ENCODE measurements at places on chromosomes 16 and 17.

DNA sequence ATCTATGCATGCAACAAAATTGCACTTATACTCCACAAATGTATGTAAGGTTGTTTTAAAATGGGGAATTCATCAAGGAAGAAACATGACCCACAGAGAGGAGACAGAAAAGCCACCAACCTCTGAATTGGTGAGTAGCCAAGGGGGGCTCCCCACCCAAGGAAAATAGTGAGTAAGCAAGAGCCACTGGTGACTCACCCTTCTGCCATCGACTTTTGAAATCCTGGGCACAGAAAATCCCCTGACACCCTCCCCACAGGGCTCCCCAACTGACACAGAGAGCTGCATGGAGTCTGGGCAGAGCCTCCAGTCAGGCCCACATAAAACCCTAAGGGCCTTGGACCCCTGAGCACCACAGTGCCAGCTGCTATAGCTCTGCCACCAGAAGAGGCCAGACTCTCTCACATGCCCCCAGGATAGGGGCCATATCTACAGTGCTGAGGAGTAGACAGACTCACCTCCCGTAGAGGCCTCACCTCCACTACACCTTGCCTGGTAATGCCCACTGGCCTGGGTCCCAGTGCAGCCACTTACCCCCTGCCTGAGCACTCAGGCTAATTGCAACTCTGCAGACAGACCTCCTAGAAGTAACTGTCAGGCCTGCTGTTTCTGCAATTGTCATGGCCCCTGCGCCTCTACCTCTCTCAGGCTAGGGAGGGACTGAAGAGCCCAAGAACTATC is 244.7 kb upstream of the WSB1 start:
- no peak for DNase-seq

DNA sequence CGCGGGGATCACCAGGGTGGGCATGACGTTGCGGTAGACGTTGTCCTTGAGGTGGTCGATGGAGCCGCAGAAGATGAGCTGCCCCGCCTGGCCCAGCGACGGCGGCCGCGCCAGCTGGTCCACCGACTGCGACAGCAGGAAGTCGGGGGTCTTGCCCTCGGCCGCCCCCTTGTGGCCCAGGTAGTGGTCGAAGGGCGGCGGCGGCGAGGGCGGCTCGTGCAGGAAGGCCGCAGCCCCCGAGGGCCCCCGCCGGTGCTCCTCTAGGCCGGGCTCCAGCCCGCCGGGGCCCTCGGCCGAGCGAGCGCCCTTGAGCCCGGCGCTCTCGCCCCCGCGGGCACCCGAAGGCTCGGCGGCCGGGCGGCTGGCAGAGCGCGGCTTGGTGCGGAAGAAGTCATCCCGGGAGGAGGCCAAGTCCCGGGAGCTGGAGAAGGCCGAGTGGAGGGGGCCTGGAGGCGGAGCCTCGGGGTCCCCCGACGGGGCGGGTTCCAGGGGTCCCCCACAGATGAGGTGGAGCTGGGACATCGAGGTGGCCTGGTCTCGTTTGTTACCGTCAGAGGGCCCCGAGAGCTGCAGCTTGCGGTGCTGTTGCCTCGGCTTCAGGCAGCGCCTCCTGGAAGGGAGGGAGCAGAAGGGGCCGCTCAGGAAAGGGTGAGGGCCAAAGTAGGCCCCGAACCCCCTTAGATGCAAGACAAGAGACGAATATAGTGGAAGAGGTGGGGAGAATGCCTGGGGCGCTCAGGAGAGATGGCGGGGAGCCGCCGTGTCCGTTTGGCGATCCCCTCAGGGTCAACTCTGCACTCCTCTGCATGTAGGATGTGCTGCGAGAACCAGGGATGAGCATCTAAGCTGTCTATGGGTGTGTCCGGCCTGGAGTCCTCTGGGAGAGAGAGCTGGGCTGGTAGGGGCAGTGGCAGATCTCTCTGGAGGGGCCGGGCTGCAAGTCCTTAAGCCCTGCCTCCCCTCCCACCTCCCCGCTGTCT is 8.8 kb downstream of the FAM171A2 start:
- DNase-seq, result no peak

DNA sequence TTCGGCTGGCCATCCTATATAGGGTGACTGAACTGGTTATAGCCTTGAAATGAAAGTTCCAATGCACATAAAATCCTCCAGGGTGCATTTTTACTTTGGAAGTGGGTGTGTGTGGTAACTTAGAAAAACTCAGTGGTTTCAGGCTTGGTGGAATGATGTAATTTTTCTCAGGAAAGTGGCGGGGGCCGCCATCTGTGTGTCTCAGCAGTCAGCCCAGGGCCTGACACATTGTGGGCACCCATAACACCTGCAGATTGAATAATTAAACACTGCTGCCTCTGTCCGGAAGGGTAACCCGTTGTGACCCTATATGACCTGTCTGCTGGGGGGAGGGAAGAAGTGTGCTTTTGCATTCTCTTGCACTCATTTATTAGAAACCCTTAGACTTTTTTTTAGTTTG is 2.2 kb upstream of the PDP2 start:
- no peak for DNase-seq

DNA sequence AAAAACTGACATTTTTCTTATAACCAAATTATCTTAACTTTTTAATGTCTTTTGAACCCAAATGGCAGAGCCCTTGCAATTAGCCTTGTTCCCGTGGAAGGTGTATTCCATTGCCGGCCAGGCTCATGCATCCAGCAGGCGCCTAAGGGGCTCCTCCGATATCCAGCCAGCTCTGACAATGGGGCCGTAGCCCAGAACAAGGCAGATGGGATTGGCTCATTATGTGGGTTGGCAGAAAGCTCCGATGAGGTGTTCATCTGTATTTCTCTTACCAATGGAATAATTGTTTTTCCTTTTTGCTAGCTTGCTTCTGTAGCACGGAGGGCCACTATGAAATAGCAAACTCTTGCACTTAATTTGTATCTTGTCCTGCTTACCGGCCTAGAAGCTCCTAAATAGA is 208.2 kb upstream of the CHMP6 start:
- DNase-seq, result peak; percentile 66

DNA sequence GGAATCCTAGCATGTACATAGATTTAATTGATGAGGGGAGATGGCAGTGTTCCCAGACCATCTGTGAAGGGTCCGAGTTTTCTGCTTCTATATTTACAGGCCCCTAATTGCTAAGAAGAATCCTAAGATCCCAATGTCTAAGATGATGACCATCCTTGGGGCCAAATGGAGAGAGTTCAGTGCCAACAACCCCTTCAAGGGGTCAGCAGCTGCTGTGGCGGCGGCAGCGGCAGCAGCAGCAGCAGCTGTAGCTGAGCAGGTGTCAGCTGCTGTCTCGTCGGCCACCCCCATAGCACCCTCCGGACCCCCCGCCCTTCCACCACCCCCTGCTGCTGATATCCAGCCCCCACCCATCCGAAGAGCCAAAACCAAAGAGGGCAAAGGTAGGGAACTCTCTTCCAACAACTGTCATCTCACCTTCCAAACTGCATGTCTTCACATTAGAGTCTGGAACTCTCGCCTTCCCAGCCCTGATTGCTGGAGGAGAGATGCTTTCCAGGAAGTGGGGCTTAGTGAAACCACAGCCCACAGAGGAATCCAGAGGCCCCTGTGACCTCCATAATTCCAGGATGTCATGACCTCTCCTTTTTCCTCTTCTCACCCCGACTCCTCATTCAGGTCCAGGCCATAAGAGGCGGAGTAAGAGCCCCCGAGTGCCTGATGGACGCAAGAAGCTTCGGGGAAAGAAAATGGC is 4.7 kb downstream of the CHD3 start:
- DNase-seq, result no peak

GRCh38 chr17:39225308-39225958 is at the start of gene STAC2:
TSS of gene STAC2 (minus strand) at chr17:39225945. CDS start at chr17:39225502, 443 bp downstream.
- DNase-seq, result no peak

DNA sequence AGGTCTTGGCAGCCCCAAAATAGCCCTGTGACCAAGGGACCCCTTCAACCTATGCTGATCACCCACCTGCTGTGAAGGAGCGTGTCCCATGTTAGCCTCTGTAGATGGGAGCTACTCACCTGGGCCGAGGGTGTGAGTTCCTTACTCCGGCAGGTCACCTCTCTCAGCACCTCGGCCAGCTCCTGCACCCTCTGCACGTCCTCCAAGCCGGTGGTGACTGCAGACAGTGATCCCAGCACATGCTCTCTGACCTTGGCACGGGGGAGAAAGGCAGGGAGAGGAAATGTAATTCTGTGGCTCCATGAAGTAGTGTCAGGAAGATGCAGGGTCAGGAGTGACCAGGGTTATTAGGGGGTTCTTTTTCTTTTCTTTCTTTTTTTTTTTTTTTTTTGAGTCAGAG is 67.7 kb upstream of the BCO1 start:
- no peak for DNase-seq

DNA sequence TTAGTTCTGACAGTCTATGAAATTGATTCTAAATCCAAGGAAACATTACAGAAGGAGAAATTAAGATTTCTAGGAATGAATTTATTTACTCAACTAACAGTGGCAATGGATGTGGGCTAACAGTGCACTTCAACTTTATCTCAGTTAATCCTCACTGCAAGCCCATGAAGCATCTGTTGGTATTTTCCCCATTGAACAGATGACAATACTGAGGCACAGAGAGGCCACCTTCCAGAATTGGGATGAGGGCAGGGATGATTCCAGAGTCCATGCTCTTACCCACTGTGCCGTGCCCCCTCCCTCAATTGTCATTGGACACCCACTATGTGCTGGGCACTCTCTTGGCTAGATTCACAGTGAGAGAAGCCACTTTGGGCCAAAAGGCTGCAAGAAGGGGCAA is 89.0 kb downstream of the XYLT1 start:
- no peak for DNase-seq

- no peak for DNase-seq
Measured at GRCh38 chr16:73724503-73724902, 572.1 kb upstream of the PSMD7 start.

DNA sequence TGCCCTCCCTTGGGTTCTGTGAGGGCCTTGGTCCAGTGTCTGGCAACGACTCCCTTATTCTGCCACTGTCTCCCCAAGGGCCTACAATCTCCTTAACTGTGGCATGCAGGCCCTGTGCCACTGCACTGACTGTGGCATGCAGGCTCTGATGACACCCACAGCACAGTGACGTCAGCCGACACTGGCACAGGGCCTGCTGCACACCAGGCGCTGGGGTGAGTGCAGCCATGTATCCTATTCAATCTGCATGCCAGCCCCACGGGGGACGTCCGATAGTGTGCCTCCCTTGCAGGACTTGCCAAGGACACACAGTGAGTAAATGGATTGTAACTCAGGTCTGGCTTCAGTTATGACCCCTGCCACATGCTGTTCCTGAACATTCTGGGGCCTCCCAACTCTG is 39.8 kb upstream of the RASD1 start:
- DNase-seq, result no peak

DNA sequence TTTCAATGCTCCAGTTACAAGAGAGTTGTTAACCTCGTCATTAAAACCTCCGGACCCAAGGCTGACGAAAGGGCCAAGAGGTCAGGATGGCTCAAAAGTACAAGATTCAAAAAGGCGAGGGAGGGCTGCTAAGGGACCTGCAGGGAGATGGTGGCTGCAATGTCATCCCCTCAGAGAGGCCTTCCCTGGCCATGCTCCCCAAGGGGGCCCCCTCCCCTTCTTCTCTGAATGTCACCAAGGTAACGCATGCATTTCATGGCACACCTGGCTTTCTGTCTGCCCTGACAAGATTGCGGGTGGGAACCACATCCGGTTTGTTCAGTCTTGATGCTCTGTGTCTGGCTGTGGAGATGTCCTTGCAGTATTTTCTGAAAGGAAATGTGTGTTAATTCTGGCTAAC is 89.9 kb downstream of the C16orf78 start:
- DNase-seq, result no peak

DNA sequence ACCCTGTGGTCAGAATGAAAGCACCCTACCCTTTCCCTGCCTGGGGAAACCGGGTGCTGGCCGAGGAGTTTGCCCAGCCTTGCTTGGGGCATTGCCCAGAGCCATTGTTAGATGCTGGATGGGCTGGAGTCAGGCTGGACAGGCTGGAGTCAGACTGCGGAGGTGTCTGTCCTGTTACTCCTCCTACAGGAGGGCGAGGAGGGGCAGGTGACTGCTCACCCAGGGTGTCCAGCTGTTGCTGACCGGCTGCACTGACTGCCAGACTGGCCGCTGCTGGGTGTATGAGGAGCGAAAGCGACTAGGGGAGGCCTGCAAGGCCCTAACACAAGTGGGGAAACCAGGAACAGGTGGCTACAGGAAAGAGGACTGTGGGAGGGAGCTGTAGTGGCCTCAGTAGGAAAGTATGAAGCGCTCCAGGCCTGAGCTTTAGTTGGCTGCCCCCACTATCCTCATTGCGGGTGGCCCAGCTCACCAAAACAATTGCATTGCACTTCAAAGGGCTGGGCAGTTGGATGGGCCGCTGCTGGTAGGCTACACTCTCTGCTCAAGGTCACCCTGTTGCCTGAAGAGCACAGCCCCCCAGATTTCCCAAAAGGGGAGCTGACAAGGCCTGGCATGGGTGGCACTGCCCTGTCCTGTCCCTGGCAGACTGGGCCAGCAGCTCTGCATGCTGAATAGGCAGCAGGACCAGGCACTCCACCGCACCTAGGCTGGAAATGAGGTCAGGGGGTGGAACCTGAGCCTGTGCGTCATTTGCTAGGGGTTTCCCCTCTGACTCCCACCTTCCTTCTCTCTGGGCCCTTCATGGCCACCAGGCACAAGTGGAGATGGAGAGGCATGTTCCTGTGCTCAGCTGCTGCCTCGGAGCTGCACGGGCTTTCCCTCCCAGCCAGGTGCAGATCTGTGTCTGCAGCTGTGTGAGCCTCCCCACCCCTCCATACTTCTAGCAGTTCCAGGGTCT is 18.4 kb downstream of the LDHD start:
- DNase-seq, result no peak

- no peak for DNase-seq
Measured at GRCh38 chr16:19898924-19899604, 14.4 kb upstream of the GPRC5B start.

DNA sequence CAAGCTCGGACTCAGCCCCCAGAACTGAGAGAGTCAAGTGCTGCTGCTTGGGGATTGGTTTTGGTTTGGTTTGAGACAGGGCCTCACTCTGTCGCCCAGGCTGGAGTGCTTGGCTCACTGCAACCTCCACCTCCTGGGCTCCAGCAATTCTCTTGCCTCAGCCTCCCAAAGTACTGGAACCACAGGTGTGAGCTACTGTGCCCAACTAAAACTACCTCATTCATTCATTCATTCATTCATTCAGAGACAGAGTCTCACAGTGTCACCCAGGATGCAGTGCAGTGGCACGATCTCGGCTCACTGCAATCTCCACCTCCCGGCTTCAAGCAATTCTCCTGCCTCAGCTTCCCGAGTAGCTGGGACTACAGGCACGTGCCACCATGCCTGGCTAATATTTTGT is 24.7 kb downstream of the UNKL start:
- DNase-seq, result no peak

DNA sequence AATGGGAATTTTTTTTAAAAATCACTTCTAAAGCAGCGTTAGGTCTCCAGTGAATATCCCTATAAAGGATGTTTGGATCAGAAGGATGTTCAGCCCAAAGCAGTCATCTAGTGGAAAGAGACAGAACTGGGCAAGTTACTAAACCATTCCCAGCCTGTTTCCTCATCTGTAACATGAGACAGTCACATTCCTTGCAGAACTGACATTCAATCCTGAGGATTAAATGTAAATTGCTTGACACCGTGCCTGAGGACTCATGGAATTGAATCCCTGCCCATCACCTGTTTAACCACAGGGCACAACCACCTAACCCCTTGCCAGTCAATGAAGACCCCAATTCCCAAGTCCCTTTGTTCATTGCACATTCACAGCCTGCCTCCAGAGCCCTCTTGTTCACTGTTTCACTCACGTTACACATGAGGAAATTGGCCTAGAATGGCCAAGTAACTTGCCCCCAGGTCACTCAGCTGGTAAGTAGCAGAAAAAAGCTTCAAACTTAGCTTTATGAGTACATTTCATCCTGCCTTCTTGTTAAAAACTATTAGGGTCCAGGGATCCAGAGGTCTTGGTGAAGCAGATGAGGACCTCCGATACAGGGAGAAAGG is 1.4 kb downstream of the CMTM2 start:
- DNase-seq, result no peak
